ENCODE measurements at places on chromosomes 4 and X.

DNA sequence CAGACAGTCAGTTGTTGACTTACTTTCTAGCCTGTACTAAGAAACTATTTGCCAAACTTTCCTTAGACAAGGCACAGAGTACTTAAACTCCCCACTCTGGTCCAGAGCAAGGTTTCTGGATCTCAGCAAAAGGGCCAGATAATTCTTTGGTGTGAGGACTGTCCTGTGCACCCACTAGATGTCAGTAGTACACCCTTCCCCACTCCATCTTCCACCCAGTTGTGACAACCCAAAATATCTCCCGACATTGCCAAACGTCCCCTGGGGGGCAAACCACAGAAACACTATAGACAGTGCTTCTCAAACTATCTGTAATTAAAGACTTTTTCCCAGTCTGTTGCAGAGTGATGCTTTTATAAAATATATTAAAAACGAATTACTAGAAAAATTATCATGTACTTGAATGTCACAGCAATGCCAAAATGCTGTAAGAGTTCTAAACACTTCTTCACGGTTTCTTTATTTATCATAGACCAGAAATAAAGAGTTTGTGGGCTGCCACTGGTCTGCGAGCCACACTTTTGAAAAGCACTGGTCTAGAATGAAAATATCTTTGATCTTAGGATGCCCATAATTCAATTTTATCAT, 203.5 kb downstream of the PRDM5 start:
- DNase-seq: peak; percentile 0

- DNase-seq: no peak
These were observed 40.3 kb upstream of the GLRA3 start for GRCh38 chr4:174869339-174869738.

DNA sequence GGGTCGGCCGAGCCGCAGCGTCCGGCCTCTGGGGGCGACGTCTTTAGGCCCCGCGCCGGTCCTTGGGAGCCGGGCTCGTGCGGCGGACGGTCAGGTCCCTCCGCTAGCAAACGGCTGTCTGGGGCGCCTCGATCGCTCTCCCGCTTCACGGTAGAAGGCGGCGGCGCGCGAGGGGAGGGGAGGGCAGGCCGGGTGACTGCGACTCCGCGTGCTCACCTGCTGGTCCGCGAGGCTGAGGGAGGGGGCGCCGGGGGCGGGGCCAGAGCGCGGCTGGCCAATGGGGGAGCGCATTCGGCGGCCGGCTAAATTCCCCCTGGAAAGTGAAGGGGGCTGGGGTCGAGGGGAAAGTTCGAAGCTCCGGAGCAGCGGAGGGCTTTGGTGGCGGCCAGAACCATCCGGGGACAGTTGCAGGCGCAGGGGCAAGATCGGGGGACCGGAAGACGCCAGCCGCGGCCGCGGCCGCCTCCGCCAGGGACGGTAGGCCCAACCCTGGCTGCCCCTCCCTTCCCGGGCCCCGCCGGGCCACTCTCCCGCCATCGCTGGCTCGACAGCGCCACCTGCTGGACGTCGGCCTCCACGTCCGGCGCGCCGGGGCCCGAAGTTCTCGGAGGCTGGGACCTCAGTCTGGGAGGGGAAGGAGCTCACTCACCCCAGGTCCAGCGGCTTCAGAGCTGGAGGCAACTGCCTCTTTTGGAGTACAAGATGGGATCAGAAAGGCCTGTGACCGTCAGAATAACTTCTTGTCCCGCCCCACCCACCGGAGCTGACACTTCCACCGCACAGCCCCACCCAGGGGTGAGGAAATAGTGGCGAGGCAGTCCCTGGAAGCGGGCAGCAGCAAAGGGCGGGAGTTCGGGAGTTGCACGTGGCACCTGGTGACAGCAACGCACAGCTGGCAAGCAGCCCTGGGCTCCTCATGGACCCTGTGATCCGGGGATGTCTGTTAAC, 49.9 kb downstream of the ELF4 start:
- peak; percentile 39 for DNase-seq

GRCh38 chrX:2828344-2828958, at the start of gene GYG2:
Gene GYG2, plus strand, starts transcription at chrX:2828930. Its CDS starts 1,259 bp downstream, at chrX:2830189.
- DNase-seq: no peak

DNA sequence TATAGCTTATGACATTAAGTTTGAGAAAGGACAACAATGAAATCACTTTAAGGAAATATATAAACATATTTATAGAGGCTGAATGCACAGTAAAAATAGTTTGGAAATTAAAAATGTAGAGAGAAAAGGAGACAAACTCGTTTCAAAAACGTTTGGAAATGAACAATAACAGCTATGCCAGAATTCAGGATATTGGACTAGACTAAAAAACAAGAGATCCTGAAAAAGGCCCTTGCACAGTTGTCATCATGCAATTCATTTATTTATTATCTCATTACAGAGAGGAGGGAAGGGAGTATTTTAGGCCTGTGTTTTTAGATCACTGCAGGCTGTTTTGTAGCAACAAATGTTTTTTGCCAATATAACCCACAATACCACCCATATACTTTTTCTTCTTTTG, 527.2 kb downstream of the ADGRL3 start:
- no peak for DNase-seq

- no peak for DNase-seq
These were observed 121.7 kb downstream of the IRS4 start for GRCh38 chrX:108614616-108615015.

GRCh38 chr4:72326692-72327632, 242.1 kb downstream of the ADAMTS3 start:
- no peak for DNase-seq

DNA sequence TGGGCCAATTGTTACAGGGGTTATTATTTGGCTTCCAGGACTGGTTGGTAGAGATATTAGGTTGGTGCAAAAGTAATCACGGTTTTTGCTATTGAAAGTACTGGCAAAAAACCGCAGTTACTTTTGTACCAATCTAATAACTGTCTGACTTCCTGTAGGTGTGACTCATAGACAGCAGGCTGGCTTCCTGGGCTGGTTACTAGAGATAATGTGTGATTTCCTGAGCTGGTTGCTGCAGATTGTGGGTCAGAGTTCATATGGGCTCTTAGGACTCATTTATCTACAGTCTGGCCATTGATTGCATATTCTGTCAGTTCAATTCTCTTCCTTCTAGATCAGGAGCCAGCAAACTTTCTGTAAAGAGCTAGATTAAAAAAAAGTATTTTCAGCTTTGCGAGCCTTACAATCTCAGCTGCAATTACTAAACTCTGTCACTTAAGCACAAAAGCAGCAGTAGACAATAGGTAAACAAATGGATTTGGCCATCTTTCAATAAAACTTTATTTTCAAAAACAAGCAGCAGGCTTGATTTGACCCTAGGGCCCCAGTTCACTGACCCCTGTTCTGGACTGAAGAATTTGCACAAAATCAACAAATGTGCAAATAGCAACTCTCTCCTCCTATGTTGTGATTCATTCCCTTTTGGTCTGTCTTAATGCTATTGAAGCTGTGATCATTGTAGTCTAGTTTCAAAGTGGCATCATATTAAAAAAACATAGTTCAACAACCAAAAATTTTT, 50.8 kb upstream of the BOD1L1 start:
- no peak for DNase-seq

DNA sequence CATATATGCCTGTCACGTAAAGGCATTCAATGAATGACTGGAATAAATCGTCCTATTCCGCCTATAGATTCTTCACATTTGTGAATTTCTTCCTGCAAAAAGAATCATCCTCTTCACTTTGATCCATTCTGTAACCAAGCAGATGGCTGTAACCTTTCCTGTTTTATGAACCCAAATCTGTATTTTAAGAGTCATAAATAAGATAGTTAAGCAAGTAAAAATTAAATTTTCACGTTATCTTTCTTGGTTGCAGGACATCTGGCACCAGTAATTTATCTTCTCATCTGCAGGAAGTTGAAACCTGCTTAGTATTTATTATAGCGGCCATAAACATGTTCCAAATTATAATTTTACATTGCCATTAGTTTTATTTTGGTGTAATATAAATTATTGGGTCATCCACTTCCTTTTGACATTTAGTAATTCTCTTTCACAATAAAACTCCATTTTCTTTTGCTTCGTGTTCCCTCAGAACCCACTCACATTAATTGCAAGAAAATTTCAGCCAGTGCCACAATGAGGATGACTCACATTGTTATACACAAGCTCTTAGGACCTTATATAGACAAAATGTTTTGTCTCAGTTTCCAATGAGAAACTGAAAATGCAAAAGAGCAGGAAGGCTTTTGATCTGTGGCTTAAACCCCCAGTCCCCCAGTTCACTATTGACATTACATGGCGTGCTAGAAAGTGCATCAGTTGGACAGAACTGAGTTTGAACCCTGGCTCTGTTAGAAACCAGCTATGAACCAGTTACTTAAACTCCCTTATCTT, 51.1 kb downstream of the TMEM156 start:
- DNase-seq: no peak

DNA sequence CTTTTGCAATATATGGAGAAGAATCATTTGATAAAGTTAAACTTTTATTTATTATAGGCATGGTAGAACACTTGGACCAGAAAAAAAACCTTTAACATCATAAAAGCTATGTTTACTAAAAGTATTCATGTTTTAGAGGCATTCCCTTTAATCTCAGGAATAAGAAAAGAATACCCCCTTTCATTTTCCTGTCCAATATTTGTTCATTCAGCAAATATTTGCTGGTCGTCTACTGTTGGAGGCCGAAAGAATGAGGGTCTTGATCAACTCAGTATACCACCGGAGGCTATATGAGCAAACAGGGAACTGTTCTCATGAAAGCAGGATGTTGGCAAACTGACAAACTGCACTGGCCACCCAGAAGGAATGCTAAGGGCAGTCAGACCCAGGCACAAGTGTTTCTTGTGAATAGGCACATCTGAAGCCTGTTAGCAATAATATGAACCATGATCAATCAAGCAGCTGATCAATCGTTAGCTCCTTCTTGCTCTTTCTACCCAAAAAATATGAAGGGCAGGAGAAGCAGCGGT, 480.8 kb upstream of the FAT1 start:
- DNase-seq: no peak

- no peak for DNase-seq
These were observed 139.6 kb downstream of the DCLK2 start for GRCh38 chr4:150217808-150218207.

GRCh38 chr4:141657550-141658250, 21.3 kb downstream of the IL15 start:
- no peak for DNase-seq

DNA sequence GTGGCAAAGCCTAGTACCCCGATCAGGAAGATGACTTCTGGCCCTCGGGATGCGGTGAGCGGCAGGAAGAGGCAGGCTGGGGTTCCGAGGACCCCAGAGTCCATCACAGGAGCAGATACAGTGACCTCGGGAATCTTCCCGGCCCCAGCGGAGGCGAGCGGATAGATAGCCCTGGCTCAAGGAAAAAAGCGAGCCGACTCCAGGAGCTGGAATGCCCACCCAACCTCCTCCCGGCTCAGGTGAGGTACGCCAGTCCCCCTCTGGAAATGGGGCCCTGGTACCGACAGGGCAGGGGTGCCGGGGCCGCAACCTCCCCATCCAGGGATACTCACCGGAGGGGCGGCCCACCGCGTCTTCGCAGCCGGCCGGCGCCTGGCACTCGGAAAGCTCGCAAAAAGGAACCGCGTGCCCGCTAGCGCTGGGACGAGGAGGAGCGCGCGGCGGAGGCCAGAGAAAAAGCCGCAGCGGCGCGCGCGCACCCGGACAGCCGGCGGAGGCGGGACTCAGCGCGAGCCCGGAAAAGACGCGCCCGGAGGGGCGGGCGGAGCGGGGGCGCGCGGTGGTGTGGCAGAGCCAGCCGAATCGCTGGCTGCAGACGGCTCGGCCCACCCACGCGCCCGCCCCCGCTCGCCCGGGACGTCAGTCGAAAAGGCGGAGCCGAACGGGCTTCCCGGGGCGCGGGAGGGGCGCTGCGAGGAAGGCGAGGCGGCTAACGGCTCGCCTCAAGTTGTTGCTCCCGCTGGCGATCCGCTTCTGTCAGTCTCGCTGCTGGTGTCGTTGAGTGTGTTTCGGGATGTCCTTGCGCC, at the start of gene ACSL4:
Gene ACSL4 (minus strand): TSS at position 451 of the 806 bp plus-strand sequence. CDS start 49,894 bp downstream, outside the sequence.
- peak; percentile 41 for DNase-seq

- DNase-seq: no peak
These were observed 56.8 kb downstream of the RXFP1 start for GRCh38 chr4:158578476-158578875.

GRCh38 chrX:1462596-1463251, 10.0 kb upstream of the ASMTL start:
- no peak for DNase-seq
